ENCODE measurements at places on chromosomes 5 and 9. TPM values are rescaled to one million over a fixed set of nuclear protein-coding genes. Genes with fewer than 3 reads are reported as not detected.

GFI1B gene
- 0.17 TPM for total RNA-seq

AMBP gene
- 8.7 TPM for total RNA-seq

C8G gene
- total RNA-seq = 1.4 TPM

PDE6A gene
- 0.30 TPM for total RNA-seq

PDGFRB gene
- 0.22 TPM for total RNA-seq

CREBRF gene
- 3.5 TPM for total RNA-seq

OTP gene
- total RNA-seq = 0.08 TPM

CYSRT1 gene
- total RNA-seq = 4.7 TPM

TPPP gene
- 5.4 TPM for total RNA-seq

SHB gene
- total RNA-seq = 43.6 TPM

PCDHGC5 gene
- total RNA-seq = 0.03 TPM

RNF183 gene
- total RNA-seq = not detected

CCDC171 gene
- 0.33 TPM for total RNA-seq

BHMT2 gene
- total RNA-seq = not detected

MAPKAP1 gene
- total RNA-seq = 78.1 TPM

SMAD5 gene
- total RNA-seq = 44.1 TPM

OBP2B gene
- total RNA-seq = not detected

IFNA2 gene
- total RNA-seq = not detected

GLRA1 gene
- total RNA-seq = not detected

PRKAA1 gene
- 34.4 TPM for total RNA-seq

SIT1 gene
- not detected for total RNA-seq

RLN2 gene
- not detected for total RNA-seq

CYLC2 gene
- not detected for total RNA-seq

GDNF gene
- 0.05 TPM for total RNA-seq

GPRIN1 gene
- total RNA-seq = 9.3 TPM

ZDHHC12 gene
- 64.0 TPM for total RNA-seq

Measured in A549 treated with dexamethasone at 1 μM for 4 hours (cell line).